ENCODE measurements at places on chromosomes 2 and 18. TPM values are rescaled to one million over a fixed set of nuclear protein-coding genes. Genes with fewer than 3 reads are reported as not detected.

The TSPYL6 gene
- under 0.01 TPM for total RNA-seq

The PLB1 gene
- total RNA-seq: 7.8 TPM

The GALNT5 gene
- 0.27 TPM for total RNA-seq

The PPP1R1C gene
- not detected for total RNA-seq

The MTCL1 gene
- 1.9 TPM for total RNA-seq

The EVX2 gene
- not detected for total RNA-seq

The FAM237A gene
- total RNA-seq: not detected

The FNDC4 gene
- total RNA-seq: 0.27 TPM

The MC2R gene
- not detected for total RNA-seq

The CYBRD1 gene
- 39.6 TPM for total RNA-seq
